Fibroblast of lung (primary cell): ENCODE measurements at places on chromosomes 5 and 9. TPM values are rescaled to one million over a fixed set of nuclear protein-coding genes. Genes with fewer than 3 reads are reported as not detected.

PDLIM4 gene
- 44.4 and 67.2 TPM in 2 replicates for total RNA-seq

DNA sequence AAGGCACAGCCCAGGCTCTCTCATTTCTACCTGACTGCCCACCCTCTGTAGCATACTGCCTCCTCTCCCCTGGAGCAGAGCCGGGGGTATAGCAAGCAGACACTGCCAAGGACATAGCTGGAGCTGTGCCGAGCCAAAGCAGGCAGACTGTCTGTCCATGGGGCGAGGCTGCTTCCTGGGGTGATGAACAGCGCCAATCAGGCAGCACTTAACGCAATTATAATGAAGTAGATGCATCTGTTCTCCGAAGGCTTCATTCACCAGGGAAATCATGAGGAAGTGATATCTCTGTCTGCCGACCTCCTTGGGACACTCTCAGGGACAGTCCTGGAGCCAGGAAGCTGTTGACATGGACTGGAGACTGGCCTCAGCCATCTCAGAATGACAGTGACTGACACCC, 230.7 kb downstream of the ASTN2 start:
- no peak overlapping the region for H3K27ac ChIP-seq
- no peaks in the 10 kb centered on the region for H3K4me1 ChIP-seq
- no peaks in the 10 kb centered on the region for H3K36me3 ChIP-seq
- no peak overlapping the region for H3K4me3 ChIP-seq
- no peak for DNase-seq

- H3K27ac ChIP-seq: no peak overlapping the region
- DNase-seq: no peak
- H3K4me1 ChIP-seq: no peaks in the 10 kb centered on the region
- no peak overlapping the region for H3K4me3 ChIP-seq
- H3K27me3 ChIP-seq: no peaks in the 10 kb centered on the region
Observed at GRCh38 chr9:18834740-18835361, 198.2 kb downstream of the SAXO1 start.

GRCh38 chr5:172385010-172385563, 69.2 kb downstream of the SH3PXD2B start:
- no peak for DNase-seq
- H3K27ac ChIP-seq: no peak overlapping the region
- no peaks in the 10 kb centered on the region for H3K27me3 ChIP-seq
- H3K4me3 ChIP-seq: no peak overlapping the region
